ENCODE measurements at places on chromosomes 5 and 9. TPM values are rescaled to one million over a fixed set of nuclear protein-coding genes. Genes with fewer than 3 reads are reported as not detected.

Gene PDE4D
- 63.2 TPM for total RNA-seq

Gene CFAP90
- 0.70 TPM for total RNA-seq

Gene MYOZ3
- total RNA-seq: not detected

Gene GARIN3
- not detected for total RNA-seq

Gene SLC4A9
- total RNA-seq: not detected

Gene SH3RF2
- 2.4 TPM for total RNA-seq
